Stimulated activated CD8-positive, alpha-beta memory T cell treated with anti-CD3 and anti-CD28 coated beads, Interleukin-2, amount 100 ng/mL, for 1 hour (primary cell): ENCODE measurements at places on chromosomes 1 and 21.

GRCh38 chr1:201758499-201759050 is 70.4 kb upstream of the IPO9 start:
- no peak for DNase-seq

DNA sequence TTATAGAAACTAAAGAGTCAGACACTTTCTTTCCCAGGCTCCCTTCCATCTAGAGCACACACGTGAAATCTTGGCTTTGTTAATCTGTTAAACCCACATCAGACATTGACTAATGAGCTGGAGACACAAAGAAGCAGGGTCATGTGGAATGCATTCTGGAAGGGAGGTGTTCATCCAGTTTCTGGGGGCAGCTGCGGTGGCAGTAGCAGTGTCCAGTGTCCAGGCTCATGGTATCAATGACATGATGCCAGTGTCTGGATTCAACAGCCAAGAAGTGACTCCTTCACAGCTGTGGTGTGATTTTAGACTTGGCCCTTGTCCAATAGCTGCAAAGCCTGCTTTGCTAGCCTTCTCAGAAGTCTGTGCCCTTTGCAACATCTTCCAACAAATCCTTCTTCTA is 95.2 kb downstream of the NTPCR start:
- no peak for DNase-seq

GRCh38 chr1:228990906-228991569 is 255.8 kb downstream of the RHOU start:
- no peak for DNase-seq

- DNase-seq: no peak
These were observed 2.6 kb downstream of the FNDC5 start for GRCh38 chr1:32868085-32868484.

DNA sequence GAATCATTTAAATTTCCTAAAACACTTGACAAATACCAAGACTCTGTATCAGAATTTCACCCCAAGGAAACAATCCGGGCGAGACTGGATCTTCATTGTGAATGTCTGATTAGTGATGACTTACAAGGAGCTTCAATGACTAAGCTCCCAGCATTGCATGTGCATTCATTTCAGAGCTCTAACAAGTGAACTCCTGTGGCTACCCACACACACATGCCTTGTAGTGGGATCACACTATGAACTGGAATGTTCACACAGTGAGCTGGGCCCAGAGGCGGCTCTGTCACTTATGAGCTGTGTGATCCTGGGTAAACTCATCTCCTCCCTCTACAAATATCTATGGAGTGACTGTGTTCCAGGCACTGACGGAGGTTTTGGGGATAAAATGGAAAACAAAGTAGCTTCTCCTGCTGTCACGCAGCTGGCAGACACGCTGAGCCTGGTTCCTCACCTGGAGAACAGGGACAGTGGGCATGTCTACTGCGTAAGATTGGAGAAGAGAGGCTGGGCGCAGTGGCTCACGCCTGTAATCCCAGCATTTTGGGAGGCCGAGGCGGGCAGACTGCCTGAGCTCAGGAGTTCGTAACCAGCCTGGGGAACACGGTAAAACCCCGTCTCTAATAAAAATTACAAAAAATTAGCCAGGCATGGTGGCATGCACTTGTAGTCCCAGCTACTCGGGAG is 56.9 kb downstream of the CLSTN1 start:
- no peak for DNase-seq

- DNase-seq: no peak
These were observed 235.8 kb upstream of the C1orf105 start for GRCh38 chr1:172184506-172185191.

DNA sequence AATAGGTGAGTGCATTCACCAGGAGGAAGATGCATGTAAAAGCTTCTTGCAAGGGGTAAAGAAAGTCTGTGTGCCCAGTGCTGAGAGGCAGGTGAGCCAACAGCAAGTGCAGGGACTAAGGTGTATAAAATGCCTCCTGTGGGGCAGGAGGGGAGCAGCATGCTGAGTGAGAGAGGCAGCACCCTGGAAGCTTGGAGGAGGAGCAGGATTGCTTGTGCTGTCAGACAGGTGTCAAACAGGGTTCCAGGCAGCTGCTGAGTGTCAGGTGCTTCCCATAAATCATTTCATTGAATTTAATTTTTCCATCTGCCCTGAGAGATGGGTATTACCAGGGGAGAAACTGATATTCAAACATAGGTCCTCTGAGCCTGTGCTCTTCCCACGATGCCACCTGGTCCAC is 13.9 kb downstream of the BSND start:
- no peak for DNase-seq

- no peak for DNase-seq
These were observed 1.4 kb downstream of the LRRC41 start for GRCh38 chr1:46301808-46302640.

DNA sequence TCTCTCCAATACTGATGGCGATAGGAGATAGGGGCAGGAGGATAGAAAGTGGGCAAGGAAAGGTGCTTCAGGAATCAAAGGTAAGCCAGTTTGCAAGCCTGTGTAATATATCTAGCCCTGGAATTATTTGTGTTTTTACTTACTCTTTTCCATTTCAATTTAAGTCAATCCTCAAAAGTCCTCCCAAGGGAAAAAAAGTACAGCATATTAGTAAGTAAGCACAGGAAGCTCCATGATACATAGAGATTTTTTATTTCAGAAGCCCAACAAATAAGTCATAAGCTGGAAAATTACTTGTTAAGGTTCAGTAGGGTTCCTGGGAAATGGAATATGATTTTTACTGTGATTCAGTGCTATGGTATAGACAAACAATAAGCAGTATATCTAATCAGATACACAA is 337.7 kb upstream of the DUSP10 start:
- DNase-seq: no peak

DNA sequence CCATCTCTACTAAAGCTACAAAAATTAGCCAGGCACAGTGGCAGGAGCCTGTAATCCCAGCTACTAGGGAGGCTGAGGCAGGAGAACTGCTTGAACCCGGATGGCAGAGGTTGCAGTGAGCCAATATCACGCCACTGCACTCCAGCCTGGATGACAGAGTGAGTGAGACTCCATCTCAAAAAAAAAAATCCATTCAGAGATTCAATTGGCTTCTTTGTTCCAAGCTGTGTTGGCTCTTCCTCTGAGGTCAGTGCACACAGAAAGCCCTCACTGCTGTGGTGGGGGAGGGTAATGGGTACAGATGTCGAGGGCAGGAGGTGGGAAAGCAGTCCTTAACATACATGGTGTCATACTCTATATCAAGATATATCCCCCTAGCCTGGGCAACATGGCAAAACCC is 14.7 kb downstream of the TIE1 start:
- no peak for DNase-seq

DNA sequence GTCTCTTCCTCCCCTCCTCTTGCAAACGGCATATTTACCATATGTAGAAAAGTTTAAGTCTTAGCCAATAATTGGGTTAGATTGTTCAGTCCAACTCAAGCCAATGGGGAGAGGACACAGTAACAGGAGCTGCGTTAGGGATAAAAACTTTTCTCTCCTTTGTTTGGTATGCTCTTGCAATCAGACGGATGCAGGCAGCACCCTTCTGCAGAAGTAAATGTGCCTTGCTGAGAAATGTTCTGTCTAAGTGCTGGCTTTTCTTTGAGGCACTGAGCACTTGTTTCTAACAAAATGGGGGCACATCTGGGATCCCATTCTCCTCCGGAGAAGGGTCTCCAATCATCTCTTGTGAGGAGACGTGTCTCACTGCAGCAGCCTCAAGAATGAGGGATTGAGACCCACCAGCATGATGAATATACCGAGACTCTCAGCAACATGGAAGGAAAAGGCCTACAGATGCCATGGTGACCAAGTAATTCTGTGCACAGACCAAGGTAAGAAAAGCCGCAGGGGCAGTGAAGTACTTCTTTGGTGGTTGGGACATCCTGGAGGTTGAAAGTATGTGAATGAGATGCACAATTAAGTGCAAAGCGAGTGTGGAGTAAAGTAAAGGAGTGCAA is 20.7 kb upstream of the GNG4 start:
- DNase-seq: no peak

GRCh38 chr1:161207173-161207572 is 5.0 kb downstream of the NDUFS2 start:
- DNase-seq: no peak

GRCh38 chr1:40352126-40352525 is 21.4 kb upstream of the SMAP2 start:
- no peak for DNase-seq

DNA sequence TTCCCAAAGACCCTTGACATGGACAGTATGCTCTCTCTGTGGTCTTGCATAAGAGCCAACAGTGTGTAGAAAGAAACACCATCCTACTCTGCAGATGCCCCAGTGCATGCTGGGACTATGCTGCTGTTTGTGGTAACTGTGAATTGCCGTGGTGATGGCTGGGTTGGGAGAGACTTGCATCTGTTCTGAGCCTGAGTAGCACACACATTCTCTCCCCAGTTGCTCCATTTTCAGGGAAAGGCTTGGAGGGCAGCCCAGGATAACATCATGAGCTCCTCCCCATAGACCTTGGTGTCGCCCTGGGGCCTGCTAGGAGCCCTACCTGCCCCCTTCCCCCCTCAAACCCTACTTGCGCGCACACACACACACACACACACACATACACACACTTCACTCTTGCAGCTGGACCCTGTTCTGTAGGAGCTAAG is 120.9 kb upstream of the IPO9 start:
- no peak for DNase-seq

- DNase-seq: no peak
These were observed 27.3 kb downstream of the ZBTB8OS start for GRCh38 chr1:32622806-32623681.

GRCh38 chr1:19656780-19657466 is 7.8 kb upstream of the HTR6 start:
- DNase-seq: no peak

DNA sequence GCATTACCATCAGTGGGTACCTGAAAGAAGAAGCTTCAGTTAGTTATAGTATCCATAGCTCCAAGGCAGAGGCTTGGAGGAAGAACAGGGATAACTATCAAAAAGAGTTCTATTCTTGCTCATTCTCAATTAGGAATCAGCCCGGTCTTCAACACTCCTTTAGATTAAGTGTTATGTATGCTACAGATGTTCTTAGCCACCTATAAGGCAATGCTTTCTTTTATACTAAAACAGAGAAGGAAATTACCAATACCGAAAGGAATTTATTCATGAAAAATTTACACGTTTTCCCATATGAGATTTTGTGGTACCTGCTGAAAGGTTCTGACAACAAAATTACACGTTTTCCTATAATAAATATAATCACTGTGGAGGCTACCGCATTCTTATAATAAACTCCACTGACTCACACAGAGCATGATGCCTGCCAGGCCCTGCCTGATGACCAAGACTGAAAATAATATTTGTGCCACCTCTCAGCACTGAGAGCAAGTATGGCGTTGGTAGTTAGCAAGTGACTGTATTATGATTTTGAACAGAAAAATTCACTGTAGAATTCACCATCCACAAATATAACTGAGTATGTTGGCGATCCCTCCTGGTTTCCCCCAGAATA is 58.3 kb downstream of the APP start:
- no peak for DNase-seq

- peak; percentile 81 for DNase-seq
These were observed 32.0 kb upstream of the TENT5B start for GRCh38 chr1:27044613-27045151.

DNA sequence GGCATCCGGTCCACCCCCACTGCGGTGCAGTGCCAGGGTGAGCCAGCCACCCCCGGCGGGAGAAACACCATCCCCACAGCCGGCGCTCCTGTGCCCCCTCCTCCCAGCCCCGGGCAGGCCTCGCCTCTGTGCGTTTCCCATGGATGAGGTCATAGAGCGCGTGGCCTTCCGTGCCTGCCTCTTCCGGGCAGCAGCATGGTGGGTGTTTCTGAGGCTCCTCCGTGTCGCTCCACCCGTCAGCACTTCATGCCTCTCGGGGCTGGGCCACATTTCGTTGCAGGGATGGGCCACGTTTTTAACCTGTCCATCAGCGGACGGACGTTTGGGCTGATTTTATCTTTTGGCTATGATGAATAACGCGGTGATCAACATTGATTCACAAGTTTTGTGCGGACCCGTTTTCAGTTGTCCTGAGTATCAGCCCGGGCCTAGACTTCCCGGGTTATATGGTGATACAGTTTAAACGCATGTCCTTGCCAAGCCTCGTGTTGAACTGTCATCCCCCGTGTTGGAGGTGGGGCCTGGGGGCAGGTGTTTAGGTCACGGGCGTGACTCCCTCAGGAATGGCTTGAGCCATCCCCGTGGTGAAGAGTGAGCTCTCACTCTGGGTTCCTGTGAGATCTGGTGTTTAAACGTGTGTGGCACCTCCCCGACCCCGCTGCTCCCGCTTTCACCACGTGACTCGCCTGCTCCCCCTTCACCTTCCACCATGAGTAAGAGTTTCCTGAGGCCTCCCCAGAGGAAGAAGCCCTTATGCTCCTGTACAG is 64.8 kb downstream of the SLX9 start:
- no peak for DNase-seq

- DNase-seq: no peak
These were observed 275.4 kb upstream of the USP24 start for GRCh38 chr1:55490547-55490946.

DNA sequence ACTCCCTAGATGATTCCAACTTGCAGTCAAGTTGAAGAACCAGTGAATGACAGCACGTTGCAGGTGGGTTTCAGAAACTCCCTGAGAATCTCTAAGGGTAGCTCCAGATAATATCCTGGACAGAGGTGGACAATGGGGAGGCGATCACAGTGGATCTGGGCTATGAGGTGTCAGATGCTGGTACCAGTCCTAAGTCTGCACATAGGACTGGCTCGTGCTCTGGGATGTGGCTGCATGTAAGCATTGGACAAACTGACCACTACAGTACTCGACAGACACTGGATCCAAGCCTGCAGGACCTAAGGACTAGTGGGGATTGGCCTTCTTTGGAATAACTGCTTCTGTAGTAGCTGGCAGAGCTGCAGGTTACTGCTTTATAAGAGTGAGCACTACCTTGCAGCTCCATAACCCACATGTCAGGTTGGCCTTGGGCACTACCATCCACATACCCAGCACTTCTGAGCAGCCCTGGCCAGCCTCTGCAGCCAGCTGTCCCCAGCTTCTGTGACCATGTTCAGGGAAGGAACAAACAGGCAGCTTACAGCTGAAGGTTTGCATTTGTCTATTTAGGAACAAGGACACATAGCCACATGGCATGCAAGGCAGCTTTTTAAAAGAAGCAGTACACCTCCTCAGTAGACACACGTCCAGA is 33.2 kb upstream of the DNAH14 start:
- DNase-seq: no peak

GRCh38 chr1:203818399-203818798 is 23.0 kb downstream of the ZBED6 start:
- DNase-seq: no peak

GRCh38 chr1:90779573-90779972 is 62.5 kb upstream of the BARHL2 start:
- DNase-seq: no peak

GRCh38 chr1:159955456-159955855 is 1.4 kb upstream of the SLAMF9 start:
- DNase-seq: no peak

- no peak for DNase-seq
These were observed 66.2 kb upstream of the PALMD start for GRCh38 chr1:99579691-99580172.
